Peyer's patch (tissue), 4 donors: ENCODE measurements at places on chromosomes 12 and 14. TPM values are rescaled to one million over a fixed set of nuclear protein-coding genes. Genes with fewer than 3 reads are reported as not detected.

- DNase-seq, result no peak
Observed at GRCh38 chr12:46472893-46473633, 100.5 kb upstream of the SLC38A2 start.

GRCh38 chr14:72740504-72740961 is 153.4 kb downstream of the DPF3 start:
- DNase-seq, result no peak

Gene PPP2R5C
- total RNA-seq, result 94.6 TPM

Gene SOAT2
- total RNA-seq, result 34.5 TPM

GRCh38 chr12:82793751-82794281 is 107.1 kb downstream of the TMTC2 start:
- DNase-seq, result no peak

Gene SLC7A8
- 21.9 TPM for total RNA-seq

DNA sequence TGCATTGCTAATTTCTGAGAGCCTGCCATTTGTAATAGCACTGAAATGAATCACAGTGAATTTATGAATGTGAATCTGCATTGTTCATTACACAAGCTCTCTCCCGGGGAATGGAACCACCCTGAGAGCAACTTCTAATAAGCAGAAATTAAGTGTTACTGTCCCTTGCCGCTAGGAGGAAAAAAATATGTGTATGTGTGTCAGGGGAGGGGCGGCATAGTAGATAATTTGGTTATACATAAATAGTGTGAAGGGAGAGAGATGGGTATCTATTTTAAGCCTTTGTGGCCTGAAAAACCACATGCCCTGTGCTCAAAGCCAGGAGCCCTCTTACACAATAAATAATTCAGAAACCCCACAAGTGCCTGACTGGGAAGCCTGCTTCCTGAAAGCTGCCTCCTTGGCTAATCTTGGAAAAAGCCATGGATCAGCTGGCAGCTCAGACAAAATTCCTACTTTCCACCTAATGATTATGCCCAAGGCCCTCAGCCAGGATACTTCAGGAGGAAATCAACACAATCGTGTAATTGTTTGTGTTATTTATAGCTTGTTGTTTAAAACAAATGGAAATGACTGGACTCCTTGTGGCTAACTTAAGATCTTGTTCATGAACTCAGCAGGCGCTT is 366.2 kb upstream of the KITLG start:
- no peak for DNase-seq

DNA sequence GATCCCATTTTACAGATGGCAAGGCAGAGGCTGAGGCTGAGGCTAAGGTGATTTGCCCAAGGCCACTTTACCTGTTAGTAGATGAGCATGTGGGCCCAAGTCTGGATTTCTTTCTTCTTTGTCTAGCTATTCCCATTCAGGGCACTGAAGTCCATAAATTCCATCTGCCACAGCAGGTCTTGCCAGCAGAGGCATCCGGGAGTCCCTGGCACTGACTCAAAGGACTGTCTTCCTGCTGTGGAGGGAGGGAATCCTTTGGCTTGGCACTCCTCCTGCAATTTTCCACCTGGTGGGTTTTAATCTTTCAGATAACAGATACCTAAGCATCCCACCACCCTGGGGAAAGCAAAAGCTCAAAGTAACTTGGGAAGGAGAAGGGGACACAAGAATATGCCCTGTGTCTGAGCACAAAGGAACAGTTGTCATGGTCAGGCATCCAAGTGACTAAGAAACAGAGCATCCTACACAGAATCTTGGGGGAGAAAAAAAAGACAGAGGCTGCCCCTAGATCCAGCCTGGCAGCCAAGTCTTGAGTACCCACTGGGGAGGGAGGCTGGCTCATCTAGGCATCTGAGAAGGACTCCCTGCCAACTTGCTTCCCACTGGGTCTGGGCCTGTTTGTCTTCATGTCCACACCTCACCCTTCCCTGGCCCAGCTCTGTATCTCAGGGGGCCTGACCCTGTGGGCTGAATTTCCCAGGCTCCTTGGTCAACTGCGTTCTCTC is 35.6 kb upstream of the CMKLR1 start:
- no peak for DNase-seq

GRCh38 chr12:124849382-124849781 is 14.3 kb downstream of the SCARB1 start:
- no peak for DNase-seq

GRCh38 chr12:9756706-9757105 is 4.0 kb downstream of the CD69 start:
- no peak for DNase-seq

Gene KRT85
- not detected for total RNA-seq

DNA sequence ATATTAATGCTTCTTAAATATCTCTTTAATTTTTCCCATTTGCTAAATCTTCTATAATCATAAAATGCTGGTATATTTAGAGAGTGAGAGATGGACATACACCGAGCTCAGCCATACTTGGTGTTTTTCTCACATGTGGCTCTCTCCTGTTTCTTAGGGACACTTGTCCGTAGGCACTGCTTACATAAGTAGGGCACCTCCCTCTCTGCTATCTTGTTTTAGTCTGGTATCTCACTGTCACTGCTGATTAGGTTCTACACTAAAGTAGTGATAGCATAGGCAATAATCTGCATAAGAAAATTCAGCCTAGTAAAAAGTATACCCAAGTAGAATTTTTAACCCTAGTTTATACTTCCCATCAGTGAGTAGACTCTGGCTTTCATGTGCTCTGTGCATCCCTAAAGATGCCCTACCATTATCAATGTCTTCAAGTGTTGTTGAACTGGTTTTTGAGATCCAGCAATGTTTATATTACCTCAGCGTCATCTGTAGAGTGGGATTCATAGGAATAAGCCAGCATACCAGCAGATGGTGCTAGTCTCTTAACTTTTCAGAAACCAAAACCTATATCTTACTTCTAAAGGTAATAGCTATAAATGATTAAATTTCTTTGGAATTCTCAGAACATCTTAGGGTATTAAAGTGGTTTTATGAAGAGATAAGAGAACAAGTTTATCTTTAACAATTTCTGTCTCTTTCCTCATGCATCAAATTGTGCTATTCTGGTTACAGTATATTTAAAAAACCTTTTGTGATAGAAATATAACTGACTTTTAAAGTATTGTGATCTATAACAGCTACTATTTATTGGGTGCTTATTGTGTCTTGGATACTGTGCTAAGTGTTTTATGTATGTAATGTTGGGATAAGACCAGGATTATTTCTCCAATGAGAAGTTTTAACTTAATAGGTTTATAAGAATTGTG is 32.9 kb downstream of the ARID2 start:
- no peak for DNase-seq

DNA sequence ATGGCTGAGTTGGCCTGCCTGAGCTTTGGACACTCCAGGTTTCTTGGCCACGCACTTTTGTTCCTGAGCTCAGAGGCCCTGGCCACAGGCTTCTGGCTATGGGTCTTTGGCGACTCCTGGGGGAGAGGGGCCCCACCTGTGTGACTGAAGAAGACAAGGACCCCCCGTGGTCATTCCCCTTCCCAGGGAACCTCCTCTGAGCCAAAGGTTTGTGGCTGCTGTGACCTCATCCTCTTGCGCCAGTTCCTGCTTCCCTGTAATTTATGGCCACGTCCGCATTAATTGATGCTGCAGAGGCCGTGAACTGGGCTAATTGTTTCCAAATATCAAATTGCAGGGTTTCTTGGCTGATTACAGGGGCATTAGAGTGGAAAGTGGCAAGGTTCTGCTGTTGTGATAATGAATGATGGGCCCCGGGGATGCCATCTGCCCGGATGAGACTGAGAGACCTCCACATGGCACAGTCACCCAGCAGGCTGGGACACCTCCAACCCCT is 27.6 kb upstream of the NOS1 start:
- no peak for DNase-seq

DNA sequence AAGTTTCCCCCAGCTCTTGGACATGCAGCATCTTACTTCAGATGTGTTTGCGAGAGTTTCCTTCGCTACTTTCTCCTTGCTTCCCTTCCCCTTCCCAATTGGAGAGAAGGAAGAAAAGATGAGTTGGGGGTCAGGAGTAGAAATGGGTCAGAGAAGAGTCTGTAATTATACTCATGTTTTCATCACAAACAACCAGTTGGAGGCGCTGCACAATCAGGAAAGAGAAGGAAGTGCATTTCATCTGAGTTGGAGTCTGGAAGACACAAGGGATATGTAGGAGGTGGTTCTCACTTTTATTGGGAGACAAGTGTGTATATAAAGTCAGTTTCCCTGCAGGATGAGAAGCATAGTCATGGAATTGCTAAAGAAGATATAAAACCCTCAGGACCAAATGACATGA is 31.3 kb upstream of the VSX2 start:
- DNase-seq, result no peak

Gene IGF1
- total RNA-seq, result 21.5 TPM

Gene SMCO2
- not detected for total RNA-seq

GRCh38 chr12:25456474-25456873 is 96.6 kb downstream of the LMNTD1 start:
- DNase-seq, result no peak

Gene ARHGAP9
- 18.9 TPM for total RNA-seq

Gene KMT2D
- 126 TPM for total RNA-seq

Gene GLT8D2
- total RNA-seq, result 4.7 TPM

DNA sequence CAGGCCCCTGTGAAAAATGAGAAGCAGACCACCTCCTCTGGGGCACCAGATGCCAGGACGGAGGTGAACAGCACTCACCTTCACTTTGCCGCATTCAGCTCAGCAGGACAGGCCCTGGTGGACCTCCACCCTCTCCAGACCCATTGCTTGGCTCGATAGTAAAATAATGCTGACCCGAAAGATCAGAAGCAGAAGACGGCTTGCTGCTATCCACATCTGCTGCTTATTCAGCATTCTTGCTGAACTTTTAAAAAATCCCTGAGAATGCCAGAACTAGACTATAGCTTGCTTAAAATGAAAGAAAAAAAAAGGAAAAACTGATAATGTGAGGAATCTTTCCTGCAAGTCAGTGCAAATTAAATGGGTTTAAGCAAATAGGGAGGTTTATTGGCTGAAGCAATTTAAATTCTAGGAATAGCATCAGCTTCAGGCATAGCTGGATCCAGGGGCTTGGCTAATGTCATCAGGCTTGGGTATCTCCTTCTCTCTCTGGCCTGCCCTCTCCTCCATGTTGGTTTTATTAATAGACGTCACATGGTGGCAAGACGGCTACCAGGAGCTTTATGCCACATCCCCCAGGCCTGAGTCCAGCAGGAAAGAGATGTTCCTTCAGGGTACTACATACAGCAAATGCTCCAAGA is 137.9 kb downstream of the SCARB1 start:
- no peak for DNase-seq

- no peak for DNase-seq
Observed at GRCh38 chr14:97538749-97539410, 741.7 kb downstream of the VRK1 start.

DNA sequence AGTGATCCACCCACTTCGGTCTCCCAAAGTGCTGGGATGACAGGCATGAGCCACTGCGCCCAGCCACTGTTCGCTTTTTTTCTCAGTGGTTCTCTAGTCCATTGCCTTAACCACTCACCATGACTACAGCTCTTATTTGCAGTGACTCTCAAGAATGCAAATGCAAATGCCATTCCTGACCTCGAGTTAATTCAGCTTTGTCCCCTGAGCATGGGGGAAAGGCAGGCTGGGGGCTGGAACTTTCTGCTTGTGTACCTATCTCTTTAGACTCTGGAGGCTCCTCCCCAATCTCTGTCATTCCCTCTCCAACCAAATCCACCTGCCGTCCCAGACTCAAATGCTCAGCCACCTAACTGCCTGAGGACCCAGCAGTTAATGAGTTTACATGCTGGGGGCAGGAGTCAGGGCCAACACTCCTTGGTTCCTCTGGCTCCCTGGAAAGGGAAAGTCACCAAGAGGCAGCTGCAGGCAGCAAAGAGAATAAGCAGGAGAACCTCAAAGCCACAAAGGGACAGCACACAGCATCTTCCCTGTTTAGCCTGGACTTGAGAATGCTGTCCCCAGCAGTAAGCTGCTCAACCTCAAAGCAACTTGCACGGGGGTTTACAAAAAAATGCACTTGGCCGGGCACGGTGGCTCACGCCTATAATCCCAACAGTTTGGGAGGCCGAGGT is 5.3 kb upstream of the HNF1A start:
- DNase-seq, result no peak

DNA sequence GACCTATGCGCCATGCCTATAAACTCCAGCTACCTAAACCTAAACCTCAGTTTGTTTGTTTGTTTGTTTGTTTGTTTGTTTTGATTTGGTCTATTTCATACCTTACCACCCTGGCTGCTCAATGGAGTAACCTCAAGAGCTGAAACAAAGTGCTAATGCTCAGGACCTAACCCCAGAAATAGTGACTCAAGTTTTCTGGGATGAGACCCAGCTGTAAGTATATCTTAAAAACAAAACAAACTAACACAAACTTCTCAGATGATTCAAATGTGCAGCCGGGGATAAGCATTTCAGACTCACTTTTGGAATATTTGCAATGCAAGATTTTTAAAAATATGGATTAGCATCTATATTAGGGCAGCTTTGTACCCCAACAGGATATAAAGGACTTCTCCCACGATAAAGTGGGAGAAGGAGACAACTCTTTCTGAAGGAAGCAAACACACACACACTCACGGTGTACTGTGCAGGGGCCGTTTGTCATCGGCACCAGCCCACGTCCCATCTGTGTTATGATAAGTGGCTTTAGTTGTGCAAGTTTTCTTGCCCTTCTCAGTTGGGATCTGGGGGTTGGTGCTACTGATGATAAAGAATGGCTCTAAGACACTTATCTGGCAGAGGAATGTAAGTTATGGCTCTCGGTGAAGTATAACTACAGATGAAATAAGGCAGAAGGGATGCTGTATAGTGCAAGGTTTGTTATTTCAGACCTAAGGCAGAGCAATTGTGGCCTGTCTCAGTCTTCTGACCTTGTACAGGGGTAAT is 516.7 kb upstream of the TMEM132C start:
- no peak for DNase-seq

Gene CPNE6
- 1.9 TPM for total RNA-seq

- no peak for DNase-seq
Observed at GRCh38 chr12:50089730-50090129, 4.6 kb downstream of the SMARCD1 start.
